ENCODE measurements at places on chromosomes 6 and 20.

GRCh38 chr20:22775256-22775655, 190.9 kb upstream of the FOXA2 start:
- DNase-seq: no peak

GRCh38 chr20:51345601-51346101, 196.9 kb downstream of the NFATC2 start:
- DNase-seq: no peak

GRCh38 chr20:52569201-52569600, 377.6 kb upstream of the ZFP64 start:
- DNase-seq: no peak

GRCh38 chr20:56954797-56955196, 311.6 kb downstream of the BMP7 start:
- DNase-seq: no peak

GRCh38 chr6:157756708-157757429, 66.2 kb upstream of the SNX9 start:
- DNase-seq: peak; percentile 79

DNA sequence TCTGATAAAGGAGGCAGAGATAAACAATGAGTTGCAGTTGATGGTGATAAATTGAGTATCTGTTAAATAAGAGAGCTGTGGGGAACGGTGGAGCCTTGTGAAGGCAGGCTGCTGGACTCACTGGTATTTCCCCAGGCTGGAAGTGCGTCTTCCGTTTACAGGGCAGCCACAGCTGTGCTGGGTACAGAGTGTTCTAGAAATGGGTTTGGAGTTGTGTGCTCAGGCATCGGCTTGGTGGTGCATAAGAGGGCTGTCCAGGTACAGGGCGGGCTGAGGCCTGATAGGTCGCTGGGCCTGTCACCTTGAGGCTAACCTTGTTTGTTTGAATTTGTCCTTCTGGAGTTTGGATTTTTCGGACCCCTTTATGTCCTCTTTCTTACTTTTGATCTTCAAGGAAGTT, 39.3 kb downstream of the ARID1B start:
- no peak for DNase-seq

DNA sequence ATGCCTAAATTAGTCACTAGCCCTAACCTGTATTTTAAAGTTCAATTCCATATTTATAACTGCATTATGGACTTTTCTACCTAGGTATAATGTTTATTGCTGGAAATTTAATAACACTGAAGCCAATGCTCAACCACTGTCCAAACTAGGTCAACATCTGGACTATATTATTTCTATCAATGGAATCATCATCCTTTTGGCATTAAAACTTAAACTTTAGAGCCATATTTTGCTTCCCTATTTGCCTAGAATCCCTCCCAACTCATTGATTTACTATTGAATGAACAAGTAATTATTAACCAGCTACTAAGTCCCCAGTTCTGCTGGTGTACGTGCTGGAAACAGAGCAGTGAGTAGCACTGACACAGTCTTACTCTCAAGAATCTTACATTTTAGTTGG, 291.7 kb upstream of the SPTLC3 start:
- no peak for DNase-seq

GRCh38 chr20:35206802-35207201, 19.7 kb upstream of the MMP24 start:
- no peak for DNase-seq

- DNase-seq: no peak
Measured at GRCh38 chr20:2749951-2750490, 50.4 kb downstream of the CPXM1 start.

DNA sequence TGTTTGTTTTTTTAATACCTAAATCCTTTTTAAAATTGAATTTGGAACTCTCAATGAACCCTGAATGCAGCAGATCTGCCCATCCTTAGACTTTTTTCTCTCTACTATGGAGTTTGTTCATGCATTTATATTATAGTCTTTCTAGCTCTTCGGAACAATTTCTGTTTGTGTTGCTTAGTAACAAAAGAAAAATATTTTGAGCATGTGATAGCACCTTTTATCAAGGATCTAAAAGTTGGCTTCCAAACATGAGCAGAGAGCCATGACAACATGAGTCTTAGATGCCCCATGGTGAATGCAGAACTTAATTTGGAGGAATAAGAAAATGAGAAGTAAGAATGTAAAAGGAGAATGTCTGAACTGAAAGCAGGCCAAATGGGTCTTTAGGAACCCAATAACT, 133.7 kb downstream of the EDN1 start:
- DNase-seq: no peak

- DNase-seq: no peak
Measured at GRCh38 chr6:111550953-111551352, 54.7 kb downstream of the TRAF3IP2 start.

DNA sequence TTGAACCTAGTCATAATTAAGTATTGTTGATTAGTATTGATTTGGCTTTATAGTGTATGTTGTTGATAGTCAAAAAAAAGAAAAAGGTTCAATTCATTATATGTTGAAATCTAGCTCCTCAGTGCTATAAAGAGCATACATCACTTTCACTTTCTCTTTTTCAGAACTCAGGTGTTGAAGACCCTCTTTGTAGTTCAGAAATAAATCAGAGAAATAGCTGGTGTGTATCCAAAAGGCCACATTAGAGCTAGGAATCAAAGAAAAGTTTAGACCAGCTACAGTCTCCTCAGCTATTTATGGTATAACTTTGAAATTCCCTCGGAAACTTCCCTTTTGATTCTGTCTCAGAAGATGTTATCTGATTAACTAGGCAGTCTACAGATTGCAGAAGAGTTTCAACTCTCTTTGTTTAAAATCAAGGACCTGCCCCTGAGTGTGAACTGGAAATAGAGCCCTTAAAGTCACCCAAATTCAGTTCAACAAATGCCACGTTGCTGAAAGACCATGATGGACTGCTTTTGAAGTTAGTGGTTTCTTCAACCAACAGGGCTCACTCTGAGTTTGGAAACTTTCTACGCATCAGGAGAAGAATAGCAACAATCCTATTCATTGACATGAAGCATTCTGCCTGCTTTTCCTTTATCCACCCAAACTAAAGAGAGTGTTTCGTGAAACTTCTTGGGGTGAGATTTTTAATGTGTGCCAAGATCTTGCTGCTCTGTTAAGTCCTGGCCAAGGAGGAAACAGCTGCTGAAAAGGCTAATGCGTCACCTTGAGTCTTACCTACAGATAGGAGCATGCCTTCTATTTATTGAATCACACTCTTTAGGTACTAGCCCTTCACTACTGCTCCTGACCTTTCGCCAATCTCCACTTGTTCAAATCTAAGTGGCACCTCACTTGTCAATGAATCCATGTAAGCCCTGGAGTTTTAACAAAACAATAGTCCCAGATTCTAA, 111.7 kb downstream of the TNFRSF21 start:
- DNase-seq: no peak

GRCh38 chr20:51950926-51951325, 148.6 kb upstream of the SALL4 start:
- no peak for DNase-seq

DNA sequence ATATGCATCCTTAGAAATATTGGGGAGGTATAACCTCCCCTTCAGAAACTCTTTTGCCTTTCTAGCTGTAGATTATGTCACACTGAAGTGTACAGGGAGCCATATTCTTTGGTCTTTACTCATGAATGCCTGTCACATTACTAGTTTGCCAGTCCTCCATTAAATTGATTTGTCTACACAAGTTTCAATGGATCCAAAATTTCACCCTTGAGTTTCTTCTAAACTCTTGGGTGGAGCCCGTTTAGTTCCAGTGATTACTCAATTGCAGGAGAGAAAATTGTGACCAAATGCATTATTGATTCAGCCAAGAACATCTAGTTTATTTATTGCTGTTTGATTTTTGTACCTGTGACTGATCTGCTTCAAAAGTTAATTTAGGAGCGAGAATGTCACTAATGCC, 60.4 kb upstream of the TFB1M start:
- DNase-seq: no peak

DNA sequence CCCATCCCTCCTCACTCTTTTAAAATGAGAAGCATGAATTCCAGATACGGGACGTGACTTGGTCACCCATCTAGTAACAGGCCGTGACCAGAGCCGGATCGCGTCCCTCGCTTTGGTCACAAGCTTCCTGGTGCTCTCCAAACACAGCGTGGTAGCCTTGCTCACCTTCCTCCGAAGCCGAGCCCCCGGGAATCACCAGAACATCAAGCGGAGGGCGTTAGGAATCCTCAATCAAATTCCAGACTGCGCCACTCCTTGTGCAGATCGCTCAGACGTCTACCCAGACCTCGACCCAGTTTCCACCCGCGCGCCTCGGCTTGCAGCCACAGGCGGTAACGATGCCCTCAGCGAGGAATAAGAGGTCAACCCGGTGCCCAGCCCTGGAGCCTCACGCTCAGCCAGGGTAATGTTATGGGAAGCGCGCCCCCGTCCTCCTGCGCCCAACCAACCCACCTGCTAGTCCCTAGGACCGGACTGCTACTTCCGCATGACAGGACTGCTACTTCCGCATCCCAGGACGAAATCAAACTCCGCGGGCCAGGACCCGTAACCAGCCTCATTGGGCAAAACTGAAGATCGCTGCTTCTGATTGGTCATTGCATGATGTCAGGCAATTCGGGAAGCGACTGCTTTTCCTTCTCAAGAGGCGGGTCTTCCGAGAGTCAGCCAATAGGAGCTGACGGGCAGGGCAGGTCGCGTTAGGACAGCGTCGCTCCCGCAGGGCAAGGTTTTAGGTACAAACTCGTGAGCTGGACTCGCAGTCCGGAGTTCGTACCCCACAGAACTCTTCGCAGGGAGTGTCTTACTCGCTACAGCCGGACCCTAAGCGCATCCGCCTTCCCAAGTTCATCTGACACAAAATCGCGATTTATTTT, at the start of gene MTFR2:
Gene MTFR2, minus strand, starts transcription at position 501 of the 875 bp plus-strand sequence. CDS start 1,212 bp downstream, outside the sequence.
- peak; percentile 87 for DNase-seq

Data from activated naive CD4-positive, alpha-beta T cell treated with anti-CD3 and anti-CD28 coated beads, Interleukin-2, amount 50 U/mL, for 72 hours (primary cell).